ENCODE measurements at places on chromosomes 2 and 18.

DNA sequence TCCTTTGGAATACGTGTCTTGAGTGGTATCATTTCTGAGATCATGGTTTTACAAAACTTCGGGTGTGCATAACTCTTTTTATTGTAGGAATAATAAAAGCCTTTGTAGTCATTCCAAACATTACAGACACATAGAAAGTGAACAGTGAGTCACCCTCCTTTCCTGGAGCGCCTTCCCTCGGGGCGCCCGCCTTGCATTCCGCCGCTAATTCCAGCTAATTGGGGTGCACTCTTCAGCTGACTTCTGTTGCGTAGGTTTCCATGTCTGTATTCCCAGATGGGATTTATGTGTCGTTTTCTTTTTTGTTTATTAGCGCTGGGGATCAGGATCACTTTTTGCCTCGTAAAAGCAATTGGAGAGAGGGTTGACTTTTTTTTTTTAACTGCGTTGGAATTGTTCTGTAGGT is 18.7 kb downstream of the SH3BP4 start:
- DNase-seq = peak; percentile 79

DNA sequence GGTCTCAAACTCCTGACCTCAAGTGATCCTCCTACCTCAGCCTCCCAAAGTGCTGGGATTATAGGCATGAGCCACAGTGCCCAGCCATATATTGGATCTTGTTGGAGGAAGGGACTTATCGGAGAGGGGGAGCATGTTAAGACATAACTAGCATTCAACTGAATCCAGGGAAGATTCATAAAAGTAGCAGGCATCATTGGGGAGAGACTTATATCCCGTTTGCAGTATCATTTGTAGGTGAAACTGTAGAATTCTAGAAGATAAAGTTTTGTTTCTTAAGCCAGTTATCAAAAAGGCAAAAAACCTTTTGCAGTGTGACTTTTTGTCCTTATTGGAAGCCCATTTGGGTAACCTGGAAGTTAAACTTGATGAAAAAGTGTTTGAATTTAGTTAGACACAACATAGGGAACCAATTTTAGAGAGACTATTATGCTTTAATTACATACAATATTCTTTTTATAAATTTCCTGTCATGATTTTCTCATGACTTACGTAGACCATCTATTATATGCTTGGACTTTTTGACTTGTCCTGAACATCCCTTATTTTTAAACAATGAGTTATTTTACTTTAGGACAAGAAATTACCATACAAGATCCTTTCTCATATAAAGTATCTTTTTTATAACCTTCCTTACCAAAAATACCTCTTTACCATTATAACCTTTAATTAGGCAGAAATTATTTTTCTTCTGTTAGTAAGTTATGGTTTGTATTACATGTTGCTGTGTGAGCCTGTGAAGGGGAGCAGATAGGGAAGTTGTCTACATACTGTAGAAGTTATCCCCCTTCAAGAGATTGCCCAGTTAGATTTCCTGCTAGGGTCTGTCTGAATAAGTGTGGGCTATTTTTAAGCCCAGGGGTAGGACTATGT is 20.3 kb downstream of the RAB3GAP1 start:
- DNase-seq = no peak

GRCh38 chr2:193240752-193241151 is 1046.0 kb upstream of the TMEFF2 start:
- DNase-seq = no peak

DNA sequence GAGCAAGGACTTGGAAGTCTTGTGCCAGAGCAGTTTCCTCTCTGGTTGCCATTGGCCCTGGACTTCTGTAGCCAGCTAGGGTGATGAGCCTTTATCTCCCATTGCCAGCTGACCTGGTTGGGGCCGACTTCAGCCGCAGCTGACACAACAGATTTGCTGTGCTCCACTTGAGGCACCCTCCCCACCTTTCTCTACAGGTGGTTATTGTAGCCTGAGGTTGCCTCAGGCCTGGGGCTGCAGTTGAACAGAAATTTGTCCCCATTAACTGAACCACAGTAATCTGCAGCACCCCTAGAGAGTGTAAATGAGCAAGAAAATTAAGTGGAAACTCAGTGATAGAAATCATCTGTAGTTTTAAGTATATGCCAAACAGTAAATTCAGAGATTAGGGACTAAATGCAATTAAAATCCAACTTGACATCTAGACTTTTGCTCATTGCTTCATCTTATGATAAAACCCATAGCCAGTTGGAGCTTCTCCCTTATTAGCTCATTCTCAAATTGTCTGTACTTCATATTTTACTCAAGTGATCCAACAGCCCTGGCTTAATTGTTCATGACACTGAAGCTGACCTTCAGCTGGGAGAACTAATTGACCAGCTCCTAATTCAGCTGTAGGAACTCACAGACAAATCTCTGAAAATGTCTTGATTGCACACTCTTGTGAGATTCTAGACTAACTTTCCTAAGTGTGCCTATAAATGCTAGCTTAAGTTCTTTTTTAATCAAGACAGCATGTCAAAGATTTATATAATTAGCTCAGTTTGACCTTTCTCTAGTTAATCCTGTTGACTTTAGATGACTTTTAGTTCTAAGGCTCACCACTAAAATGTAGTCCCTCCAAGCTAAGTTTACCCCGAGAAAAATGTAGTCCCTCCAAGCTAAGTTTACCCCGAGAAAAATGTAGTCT is 48.9 kb downstream of the COPS8 start:
- DNase-seq = no peak

- DNase-seq = peak; percentile 40
Measured at GRCh38 chr18:70181015-70181414, 24.5 kb downstream of the RTTN start.

All from fibroblast of villous mesenchyme (primary cell).